Activated naive CD4-positive, alpha-beta T cell treated with anti-CD3 and anti-CD28 coated beads, Interleukin-2, amount 10 ng/mL, durations not matched to agents 7 days and 5 days (primary cell): ENCODE measurements at places on chromosomes 5 and 9.

DNA sequence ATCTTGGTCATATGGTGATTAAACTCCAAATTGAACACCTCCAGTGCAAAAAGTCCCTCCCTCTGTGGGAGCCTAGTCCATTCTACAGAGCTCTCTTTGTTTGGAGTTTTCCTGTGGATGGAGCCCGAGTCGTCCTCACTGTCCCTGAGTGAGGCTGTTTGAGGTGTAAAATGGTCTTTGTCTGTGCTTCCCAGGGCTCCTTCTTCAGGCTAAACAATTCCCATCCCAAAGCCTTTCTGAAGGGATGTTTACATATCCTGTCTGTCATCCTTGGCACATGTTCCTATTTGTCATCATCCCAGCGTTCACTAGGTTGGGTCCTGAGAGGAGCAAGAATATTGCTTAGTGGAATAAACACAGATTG, 68.9 kb downstream of the COL27A1 start:
- DNase-seq: no peak

DNA sequence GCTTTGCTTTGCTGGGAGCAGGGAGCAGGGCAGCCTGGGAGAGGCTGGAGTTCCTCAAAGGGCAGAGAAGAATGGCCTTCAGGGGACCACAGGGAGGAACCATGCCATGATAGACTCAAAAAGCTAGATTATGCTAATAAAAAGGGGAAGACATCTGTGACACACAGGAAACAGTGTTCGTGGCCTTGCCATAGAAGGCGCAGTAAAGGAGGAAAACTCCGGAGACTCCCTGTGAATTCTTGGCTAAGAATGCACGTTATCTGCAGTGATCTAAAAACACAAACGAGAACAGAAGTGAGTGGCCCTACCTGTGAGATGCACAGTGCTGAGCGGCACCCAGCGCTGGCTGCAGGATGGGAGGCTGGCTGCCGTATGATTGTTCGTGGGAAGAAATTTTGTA, 15.9 kb upstream of the LTC4S start:
- DNase-seq: no peak

DNA sequence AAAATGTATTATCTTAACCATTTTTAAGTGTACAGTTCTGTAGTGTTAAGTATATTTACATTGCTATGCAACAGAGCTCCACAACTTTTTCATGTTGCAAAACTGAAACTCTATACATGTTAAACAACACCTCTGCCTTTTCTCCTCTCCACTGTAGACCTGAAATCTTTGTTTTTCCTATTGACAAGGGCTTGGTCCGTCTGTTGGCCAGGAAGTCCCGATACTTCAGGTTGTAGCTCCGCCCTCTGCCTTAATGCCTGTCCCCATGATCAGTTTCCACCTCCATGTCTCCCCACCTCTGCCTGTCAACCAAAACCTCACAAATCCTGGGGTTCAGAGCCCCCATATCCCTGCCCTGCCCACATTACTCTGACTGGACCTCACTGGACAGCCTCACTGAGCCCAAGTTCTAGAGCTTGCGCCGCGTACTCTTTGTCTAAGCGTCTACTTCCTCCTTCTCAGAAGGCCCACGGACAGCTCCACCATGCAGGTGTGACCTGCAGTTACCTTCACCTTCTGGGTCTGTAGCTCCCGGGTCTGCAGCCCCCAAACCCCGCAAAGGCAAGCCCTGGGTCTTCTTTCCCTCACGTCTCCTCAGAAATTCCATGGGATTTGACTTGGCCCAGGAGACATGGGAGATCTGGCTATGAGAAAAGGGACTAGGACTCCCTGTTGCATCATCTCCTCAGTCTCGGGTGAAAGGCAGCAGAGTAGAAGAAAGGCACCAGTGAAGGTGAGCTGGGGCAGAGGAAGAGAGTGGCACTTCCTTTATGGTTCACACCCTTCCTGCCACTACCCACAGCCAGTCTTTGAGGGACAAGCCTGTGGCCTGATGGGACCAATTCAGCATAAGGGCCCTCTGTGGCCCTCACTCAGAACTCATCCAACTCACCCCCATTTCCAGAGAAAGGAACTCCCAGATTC, 8.0 kb downstream of the GLIPR2 start:
- peak; percentile 62 for DNase-seq

- no peak for DNase-seq
These were observed 37.7 kb upstream of the MRPS30 start for GRCh38 chr5:44770780-44771717.

DNA sequence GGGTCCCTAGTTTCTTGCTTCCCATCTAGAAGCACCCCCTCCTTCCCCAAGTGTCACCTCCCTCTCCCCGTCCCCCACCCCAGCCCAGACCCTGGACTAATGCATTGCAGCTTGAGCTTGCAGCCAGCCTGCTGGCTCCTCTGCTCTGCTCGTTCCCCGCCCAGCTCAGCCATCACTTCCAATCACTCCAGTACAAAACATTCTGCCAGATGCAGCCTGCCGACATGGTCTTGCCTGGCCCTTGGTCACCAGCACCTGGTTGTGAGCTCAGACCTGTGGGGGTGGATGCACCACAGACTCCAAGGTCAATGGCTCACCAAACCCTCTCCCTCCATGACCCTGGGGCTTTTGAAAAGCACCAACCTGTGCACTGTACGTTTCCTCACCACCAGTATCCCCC, 172.9 kb upstream of the SMIM23 start:
- no peak for DNase-seq

DNA sequence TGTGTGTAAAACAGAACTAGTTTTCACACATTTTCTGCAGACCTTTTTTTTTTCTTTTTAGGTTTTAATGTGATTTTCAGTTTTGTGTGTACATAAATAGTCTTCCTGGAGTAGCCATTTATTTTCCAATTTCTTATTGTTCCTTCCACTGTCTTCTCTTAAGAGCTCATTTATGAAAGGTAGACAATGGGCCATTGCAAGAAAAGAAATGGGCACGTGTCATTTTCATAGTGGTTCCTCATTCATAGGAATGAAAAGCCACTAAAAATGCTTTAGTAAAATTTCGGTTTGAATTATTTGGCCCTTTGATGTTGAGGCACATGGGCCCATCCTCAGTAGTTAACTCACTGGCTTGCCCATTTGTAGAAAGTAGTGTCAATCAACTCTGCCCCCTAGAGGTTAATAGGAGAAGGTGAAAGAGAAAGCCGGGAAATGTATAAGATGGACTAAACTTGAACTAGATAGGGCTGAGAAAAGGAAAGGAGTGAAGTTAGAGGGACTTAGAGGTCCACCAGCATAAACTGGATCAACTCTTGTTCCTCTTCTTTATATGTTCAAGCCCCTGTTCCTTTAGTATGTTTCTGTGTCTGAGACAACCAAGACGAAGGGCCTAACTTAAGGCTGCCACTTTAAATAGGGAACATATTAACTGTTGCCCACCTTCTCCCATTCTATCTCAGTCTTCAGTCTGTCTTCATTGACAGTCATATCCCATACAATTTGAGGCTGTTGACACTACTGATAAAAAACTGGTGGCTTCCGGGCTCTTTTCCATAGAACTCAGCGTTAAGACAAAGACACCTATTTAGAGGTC, 72.6 kb downstream of the SMARCA2 start:
- peak; percentile 29 for DNase-seq
